CD14-positive monocyte (primary cell): ENCODE measurements at places on chromosomes 2 and 18.

GRCh38 chr2:39504790-39505335, 67.8 kb upstream of the MAP4K3 start:
- no peak for DNase-seq

GRCh38 chr2:2836343-2837070, 505.4 kb upstream of the MYT1L start:
- no peak for DNase-seq

DNA sequence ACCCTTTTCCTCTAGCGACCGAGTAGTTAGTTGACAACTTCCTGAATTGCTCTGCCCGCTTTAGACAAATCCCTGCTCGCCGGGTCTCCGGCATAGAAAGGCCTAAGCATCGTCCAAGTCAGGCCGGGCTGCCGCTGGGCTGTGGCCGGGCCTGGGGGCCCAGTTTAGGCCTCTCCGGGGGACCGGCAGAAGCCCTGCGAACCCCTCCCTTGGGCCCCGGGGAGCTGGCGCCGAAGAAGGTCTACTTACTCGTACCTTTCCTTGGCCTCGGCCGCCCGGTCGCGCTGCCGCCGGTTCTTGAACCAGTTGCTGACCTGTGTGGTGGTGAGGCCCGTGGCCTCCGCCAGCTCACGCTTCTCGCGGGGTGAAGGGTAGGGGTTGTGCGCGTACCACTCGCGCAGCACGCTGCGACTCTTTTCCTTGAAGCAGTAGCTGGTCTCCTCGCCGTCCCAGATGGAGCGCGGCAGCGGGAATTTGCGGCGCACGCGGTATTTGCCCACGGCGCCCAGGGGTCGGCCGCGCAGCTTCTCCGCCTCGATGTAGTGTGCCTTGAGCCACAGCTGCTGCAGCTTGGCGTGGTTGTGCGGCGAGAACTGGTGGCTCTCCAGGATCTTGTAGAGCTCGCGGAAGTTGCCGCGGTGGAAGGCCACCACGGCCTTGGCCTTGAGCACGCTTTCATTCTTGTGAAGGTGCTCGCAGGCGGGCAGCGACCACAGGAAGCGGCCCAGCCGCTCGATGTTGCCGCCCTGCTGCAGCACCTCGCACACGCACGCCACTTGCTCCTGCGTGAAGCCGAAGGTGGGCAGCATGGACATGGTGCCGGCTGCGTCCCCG, 739 bp downstream of the SIX2 start:
- DNase-seq = peak; percentile 17

- no peak for DNase-seq
Observed at GRCh38 chr18:61681065-61681464, 211.7 kb downstream of the RNF152 start.

GRCh38 chr18:55120896-55121295, 161.6 kb upstream of the CCDC68 start:
- DNase-seq = no peak

DNA sequence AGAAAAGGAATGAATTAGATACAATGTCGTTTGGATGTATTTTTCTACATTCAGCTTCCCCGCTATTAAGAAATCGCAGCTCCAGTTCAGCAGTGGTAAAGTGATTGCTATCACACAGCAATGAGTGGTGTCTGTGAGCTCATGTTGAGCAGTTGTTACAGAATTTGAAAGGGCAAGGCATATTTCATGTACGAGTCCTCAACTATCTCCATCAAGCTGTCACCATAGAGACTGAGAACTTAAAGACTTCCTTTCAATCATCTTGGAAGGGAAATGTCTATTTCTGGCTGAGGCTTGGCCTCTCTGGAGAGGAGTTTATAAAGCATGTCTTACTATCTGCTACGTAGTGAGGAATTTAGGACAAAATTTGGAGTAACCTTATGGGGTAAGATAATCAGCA, 24.4 kb upstream of the FAM117B start:
- DNase-seq = no peak

GRCh38 chr2:134869946-134870736, 31.7 kb downstream of the ACMSD start:
- DNase-seq = no peak

DNA sequence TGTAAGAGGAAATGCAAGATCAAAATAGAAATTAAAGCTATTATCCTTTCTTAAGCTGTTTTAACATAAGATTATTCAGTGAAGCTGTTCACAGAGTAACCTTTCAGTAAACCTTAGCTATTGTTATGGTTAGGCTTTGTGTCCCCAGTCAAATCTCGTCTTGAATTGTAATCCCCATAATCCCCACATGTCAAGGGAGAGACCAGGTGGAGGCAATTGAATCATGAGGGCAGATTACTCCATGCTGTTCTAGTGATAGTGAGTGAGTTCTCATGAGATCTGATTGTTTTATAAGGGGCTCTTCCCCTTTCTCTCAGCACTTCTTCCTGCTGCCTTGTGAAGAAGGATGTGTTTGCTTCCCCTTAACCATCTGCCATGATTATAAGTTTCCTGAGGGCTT, 424.4 kb downstream of the DSEL start:
- DNase-seq = no peak

GRCh38 chr2:77469106-77469505, 53.1 kb downstream of the LRRTM4 start:
- DNase-seq = no peak

DNA sequence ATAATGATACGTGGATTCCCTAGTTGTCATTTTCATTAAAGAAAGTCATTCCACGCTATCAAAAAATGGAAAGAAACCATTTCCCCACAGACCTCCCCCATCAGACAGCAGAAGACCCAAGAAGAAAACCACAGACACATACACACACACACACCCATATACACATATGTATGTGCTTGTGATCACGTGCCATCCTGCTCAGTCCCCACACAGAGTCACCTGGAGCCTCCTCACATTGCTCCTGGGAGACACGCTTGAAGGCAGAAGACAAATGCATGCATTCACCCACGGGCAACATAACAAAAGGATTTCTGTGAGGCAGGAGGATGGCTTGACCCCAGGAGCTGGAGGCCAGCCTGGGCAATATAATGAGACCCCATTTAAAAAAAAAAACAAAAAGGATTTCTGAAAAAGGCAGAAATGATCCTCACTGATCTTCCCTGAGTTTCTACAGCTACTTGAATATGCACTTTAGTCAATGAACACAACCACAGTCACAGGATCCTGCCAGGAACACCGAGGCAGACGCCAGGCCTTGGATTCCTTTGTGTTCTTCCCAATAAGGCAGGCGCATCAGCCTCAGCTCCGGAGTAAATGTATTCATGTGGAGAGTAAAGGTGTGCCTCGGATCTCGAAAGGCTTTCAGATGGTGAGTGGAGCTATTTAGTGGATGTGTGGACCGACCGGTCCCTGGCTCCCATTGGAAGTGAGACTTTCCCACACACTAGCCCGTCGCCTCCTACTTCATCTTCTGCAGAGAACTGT, 21.0 kb downstream of the TGFBRAP1 start:
- no peak for DNase-seq

- no peak for DNase-seq
Observed at GRCh38 chr2:41710944-41711343, 336.9 kb upstream of the PKDCC start.

- no peak for DNase-seq
Observed at GRCh38 chr2:129297430-129297829, 682.0 kb upstream of the RAB6C start.

DNA sequence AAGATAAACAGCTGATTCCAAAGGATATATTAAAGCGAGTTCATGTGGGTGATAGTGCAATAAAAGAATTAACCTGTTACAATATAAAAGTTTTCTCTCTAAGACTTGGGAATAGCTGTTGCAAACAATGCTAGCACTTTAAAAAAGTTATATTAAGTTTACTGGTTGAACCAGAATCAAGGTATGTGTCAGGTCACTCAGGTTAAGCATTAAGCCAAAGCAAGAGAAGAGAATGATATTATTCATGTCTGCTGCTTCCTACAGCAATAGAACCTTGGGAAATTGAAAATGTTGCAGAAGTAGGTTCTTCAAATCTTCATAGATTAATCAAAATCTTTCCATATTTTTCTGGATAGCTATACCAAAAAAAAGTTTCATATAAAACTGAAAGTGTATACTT, 138.5 kb downstream of the GCA start:
- no peak for DNase-seq

DNA sequence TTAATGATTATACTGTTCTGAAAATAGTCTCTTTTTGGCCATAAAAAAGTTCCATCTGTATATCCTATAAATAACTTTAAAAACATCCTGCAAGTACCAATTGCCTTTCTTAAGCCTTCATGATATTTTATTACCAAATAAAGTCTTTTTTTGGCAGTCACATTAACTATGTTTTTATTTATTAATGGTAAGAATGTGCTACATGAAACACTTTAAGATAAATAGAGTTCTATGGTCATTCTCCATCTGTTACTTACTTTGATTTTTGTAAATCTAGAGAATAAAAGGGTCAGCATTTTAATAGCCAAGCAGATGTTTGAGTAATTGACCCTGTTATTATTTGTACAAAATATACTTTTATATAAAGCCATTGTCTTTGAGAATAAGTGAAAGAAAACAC, 52.6 kb downstream of the LCLAT1 start:
- no peak for DNase-seq

DNA sequence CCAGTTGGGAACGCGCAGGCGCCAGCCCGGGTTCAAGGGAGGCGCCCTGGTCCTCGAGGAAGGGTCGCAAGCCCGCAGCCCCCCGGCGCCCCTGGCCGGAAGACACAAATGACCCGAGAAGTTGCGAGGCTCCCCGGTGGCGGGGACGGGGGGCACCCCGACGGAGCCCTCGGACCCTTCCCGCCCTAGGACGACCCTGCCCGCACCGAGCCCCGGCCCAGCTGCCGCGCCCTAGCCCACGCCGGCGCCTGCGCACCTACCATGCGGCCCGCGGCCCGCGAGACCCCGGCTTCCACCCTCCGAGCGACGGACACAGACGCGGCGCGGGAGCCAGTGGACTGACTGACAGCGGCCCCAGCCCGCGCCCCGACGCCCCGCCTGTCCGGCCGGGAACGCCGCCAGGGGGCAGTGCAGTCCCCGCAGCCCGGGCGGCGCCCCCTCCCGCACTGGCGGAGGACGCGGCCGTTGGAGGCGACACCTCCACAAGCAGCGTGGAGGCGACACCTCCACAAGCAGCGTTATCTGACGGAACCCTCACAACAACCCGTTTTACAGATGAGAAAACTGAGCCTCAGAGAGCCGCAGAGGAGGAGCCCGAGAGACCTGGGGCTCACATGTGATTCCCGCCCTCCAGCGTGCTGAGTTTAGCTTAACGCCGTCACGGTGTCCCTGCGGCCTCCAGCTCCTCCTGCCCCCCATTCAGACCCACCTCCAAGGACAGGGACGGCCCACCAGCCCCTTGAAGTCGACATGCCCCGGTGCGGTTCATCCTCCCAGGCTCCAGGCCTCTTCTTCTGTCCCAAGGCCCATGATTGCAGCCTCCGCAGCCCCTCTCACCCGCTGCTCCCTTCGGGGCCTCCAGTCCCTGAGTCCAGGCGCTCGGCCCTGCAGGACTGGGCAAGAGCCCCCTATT, at the start of gene NMUR1:
Gene NMUR1, minus strand, starts transcription at position 347 of the 913 bp plus-strand sequence. Its CDS starts 84 bp downstream, at position 263.
- peak; percentile 69 for DNase-seq

- no peak for DNase-seq
Observed at GRCh38 chr2:112783187-112783714, 1.0 kb downstream of the IL1A start.

- DNase-seq = no peak
Observed at GRCh38 chr2:167925758-167926157, 321.6 kb downstream of the STK39 start.

- no peak for DNase-seq
Observed at GRCh38 chr18:79597831-79598632, 81.6 kb upstream of the CTDP1 start.

DNA sequence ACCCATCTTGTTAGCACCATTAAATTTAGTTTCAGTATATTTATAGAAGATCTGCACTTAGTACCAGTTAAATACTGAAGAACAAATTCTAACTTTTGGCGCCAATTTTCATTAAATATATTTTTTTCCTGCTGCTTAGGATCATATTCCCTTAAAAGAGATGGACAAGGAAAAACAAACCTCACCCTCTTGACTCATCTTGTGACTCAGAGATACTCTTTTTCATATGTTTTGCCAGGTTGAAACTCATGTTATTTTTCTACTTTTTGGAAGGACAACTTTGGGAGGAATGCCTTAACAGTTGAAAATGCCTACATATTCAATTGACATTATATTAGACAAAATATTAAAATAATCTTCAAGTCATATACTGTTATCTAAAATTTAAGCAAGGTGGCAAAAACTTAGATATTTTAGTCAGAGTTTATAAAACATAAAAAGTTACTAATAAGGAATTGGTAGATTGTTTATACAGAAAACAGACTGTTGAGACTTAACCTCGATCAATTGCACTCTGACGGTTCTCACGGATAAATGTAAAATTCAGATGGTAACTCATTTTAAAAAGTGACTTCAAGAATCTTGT, 36.2 kb downstream of the PNO1 start:
- DNase-seq = no peak

GRCh38 chr2:211175956-211176355, 619.6 kb downstream of the CPS1 start:
- no peak for DNase-seq

GRCh38 chr2:143742581-143742980, 613.4 kb downstream of the ARHGAP15 start:
- no peak for DNase-seq

GRCh38 chr2:194802589-194802988, 854.4 kb upstream of the SLC39A10 start:
- no peak for DNase-seq

GRCh38 chr18:62242955-62243354, 55.9 kb downstream of the RELCH start:
- no peak for DNase-seq

GRCh38 chr18:72866442-72866900, 1.3 kb downstream of the NETO1 start:
- no peak for DNase-seq

DNA sequence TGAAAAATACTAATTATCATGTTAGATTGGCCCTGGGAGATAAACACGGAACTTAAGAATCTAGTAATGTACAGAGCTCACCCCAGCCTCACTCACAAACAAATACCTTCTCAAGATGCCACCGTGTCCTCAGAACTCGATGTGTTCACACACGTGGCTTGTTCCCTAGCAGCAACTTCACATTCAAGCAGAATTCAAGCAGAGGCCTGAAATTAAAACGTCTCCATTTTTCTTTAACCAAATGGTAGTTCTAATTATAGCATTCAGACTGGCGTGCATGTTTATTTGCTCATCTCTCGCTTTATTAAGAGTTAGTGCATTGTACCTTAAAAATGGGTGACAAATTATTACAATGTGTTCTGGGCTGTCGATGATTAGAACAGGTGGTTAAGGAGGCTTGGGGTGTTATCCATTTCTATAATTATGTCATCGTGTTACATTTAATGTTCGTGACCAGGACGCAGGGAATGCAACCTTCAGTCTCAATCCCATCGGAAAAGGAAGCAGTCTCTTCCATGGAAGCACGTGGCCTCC, 57.3 kb upstream of the SLC66A3 start:
- DNase-seq = no peak

GRCh38 chr2:141899740-141900139, 231.1 kb downstream of the LRP1B start:
- no peak for DNase-seq
